Fibroblast of lung (primary cell): ENCODE measurements at places on chromosomes 11 and 22. TPM values are rescaled to one million over a fixed set of nuclear protein-coding genes. Genes with fewer than 3 reads are reported as not detected.

Gene SLC7A4
- total RNA-seq = 0.26 and 0.83 TPM in 2 replicates

Gene NNMT
- total RNA-seq = 639 and 883 TPM in 2 replicates

Gene ZBTB16
- total RNA-seq = 0.26 TPM in 1 of 2 replicates, not detected in the other

Gene OR52N4
- 0.33 TPM in 1 of 2 replicates, not detected in the other for total RNA-seq

- DNase-seq = no peak
- H3K27ac ChIP-seq = no peak overlapping the region
- H3K4me3 ChIP-seq = no peak overlapping the region
- H3K36me3 ChIP-seq = no peaks in the 10 kb centered on the region
These were observed 5.7 kb upstream of the GSTP1 start for GRCh38 chr11:67577951-67578350.

- no peaks in the 10 kb centered on the region for H3K27me3 ChIP-seq
- H3K36me3 ChIP-seq = no peaks in the 10 kb centered on the region
- no peak overlapping the region for H3K27ac ChIP-seq
- H3K4me1 ChIP-seq = no peaks in the 10 kb centered on the region
- H3K4me3 ChIP-seq = no peak overlapping the region
These were observed 280.7 kb upstream of the RAG2 start for GRCh38 chr11:36878737-36879136.

- H3K27me3 ChIP-seq = no peaks in the 10 kb centered on the region
- H3K4me1 ChIP-seq = no peaks in the 10 kb centered on the region
- H3K36me3 ChIP-seq = peaks cover 6% of the 10 kb centered on the region
- H3K27ac ChIP-seq = no peak overlapping the region
- no peak overlapping the region for H3K4me3 ChIP-seq
These were observed 22.4 kb downstream of the RTCB start for GRCh38 chr22:32389685-32390084.

- peak; percentile 91 for DNase-seq
- H3K4me1 ChIP-seq = peaks cover 7% of the 10 kb centered on the region
- no peaks in the 10 kb centered on the region for H3K27me3 ChIP-seq
- H3K27ac ChIP-seq = no peak overlapping the region
- no peak overlapping the region for H3K4me3 ChIP-seq
These were observed 41.5 kb upstream of the HSPA8 start for GRCh38 chr11:123103326-123103980.

GRCh38 chr11:1838426-1839144 lies at the start of gene TNNI2:
Gene TNNI2 (plus strand): TSS chr11:1838981. CDS start chr11:1839697, 716 bp downstream.
- no peak within 1 kb of the TSS for H3K4me3 ChIP-seq
- no peaks in the 10 kb centered on the region for H3K4me1 ChIP-seq
- no peaks in the 10 kb centered on the region for H3K27me3 ChIP-seq
- no peaks in the 10 kb centered on the region for H3K36me3 ChIP-seq
- DNase-seq = no peak

- no peaks in the 10 kb centered on the region for H3K4me1 ChIP-seq
- H3K27ac ChIP-seq = no peak overlapping the region
- no peaks in the 10 kb centered on the region for H3K27me3 ChIP-seq
- no peak overlapping the region for H3K4me3 ChIP-seq
- DNase-seq = no peak
These were observed 42.9 kb upstream of the CRYBB3 start for GRCh38 chr22:25156736-25157135.
